Transverse colon (tissue), 4 donors: ENCODE measurements at places on chromosomes 5 and 9. TPM values are rescaled to one million over a fixed set of nuclear protein-coding genes. Genes with fewer than 3 reads are reported as not detected.

ZNF462 gene
- total RNA-seq, result 21.3 TPM

CYLC2 gene
- not detected for total RNA-seq

DNA sequence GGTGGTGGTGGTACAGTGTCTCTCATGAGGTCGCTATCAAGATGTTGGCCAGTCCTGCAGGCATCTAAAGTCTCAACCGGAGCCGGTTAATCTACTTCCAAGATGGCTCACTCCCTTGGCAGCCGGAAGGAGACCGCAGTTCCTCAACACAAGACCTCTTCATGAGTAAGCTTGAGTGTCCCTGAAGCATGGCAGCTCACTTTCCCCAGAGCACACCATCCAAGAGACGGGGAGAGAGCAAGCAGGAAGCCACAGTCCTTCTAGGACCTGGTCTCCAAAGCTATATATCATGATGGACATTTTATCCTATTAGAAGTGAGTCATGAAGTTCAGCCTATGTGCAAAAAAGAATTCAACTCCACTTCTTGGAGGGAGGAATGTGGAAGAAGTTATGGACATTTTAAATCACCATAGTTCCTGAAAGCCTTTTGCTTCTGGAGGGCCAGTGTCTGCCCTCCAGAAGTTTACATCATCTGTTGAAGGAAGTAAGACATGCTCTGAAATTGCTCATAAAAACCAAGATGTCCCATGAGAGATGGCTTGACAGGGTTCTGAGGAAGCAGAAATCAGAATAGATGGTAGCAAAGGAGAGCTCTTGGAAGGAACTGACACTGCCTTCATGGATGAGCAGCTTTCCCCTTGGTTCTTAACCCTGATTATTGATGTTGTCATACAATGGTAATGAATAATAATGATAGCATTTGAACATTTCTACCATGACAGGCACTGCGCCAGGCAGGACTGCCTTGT is 21.3 kb downstream of the GALNT10 start:
- DNase-seq, result no peak

- DNase-seq, result no peak
Observed at GRCh38 chr5:74432721-74433120, 207.8 kb downstream of the ENC1 start.

DNA sequence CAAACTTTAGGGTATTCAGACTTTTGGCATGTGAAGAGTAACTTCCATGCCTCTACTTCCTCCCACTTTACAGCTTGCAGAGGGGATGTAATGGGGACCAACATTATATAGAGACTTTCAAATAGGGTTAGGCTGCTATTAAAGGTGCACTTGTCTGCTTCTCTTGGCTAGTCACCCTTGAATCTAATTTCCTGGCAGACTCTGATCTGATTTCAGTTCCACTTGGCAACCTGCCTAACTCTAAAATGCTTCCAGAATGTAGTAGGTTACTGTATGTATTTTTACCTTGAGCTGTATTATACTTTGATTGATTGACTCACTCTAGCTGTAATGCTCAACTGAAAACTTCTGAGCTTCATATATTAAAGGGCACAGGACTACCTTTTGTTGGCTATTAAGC is 693.4 kb downstream of the KCTD16 start:
- DNase-seq, result no peak

- DNase-seq, result no peak
Observed at GRCh38 chr5:673831-674629, 19.1 kb downstream of the TPPP start.

GRCh38 chr5:33888587-33888986 is 3.2 kb downstream of the ADAMTS12 start:
- no peak for DNase-seq
